Astrocyte of the cerebellum (primary cell): ENCODE measurements at places on chromosomes 13 and 19.

GRCh38 chr13:75769141-75769905 is 133.2 kb downstream of the LMO7 start:
- no peak for DNase-seq

DNA sequence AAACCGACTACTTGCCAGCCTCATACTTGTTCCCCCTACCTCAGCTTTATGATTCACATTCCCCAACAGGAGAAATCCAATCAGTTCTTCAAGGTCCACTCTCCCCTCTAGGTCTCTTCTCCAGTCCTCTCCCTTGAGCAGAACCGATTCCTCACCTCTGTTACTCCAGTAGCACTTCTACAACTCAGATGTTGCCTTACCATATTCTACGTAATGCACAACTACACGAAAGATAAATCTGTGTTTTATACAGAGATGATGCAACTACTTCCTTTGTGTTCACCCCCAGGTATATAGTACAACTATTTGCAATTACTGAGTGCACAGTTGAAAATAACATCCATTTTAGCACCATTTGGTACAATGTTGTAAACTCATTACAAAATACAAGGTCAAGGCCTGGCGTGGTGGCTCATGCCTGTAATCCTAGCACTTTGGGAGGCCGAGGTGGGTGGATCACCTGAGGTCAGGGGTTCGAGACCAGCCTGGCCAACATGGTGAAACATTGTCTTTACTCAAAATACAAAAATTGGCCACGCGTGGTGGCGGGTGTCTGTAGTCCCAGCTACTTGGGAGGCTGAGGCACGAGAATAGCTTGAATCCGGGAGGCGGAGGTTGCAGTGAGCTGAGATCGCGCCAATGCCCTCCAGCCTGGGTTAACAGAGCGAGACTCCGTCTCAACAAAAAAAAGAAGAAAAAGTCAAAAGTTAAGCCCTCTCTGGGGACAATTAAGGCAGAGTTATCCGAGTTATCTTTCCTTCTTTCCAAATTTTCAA is 2.8 kb upstream of the WBP4 start:
- DNase-seq = peak; percentile 23

- DNase-seq = no peak
Measured at GRCh38 chr13:50611117-50611781, 232.2 kb downstream of the DLEU7 start.

GRCh38 chr19:30471441-30471840 is 99.3 kb downstream of the ZNF536 start:
- no peak for DNase-seq

DNA sequence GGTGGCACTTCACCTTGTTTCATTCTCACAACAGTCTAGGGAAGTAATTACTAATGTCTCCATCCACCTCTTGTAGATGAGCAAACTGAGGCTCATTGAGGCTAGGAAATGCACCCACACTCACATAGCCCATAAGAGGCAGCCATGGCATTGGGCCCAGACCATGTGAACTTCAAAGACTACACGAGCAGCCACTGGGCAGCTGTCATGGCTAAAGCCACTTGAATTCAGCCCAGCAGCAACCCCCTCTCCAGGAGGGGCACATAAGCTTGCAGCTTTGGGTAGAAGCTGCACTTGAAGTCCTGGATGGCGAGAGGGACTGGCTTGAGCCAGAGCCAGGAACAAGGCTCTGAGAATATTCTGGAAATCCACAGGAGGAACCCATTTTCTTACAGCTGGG is 13.4 kb downstream of the ALOX5AP start:
- DNase-seq = no peak

- no peak for DNase-seq
Measured at GRCh38 chr13:110875241-110875640, 39.6 kb downstream of the ANKRD10 start.

- no peak for DNase-seq
Measured at GRCh38 chr19:53655042-53655665, 23.4 kb downstream of the DPRX start.
